Mammary microvascular endothelial cell (primary cell): ENCODE measurements at places on chromosomes 1 and 21. TPM values are rescaled to one million over a fixed set of nuclear protein-coding genes. Genes with fewer than 3 reads are reported as not detected.

The CFAP45 gene
- total RNA-seq = 0.89 and 1.9 TPM in 2 replicates

The OR13G1 gene
- total RNA-seq = not detected in 2 replicates

The SYT6 gene
- not detected in 2 replicates for total RNA-seq

The LRRC39 gene
- total RNA-seq = 0.13 TPM in 1 of 2 replicates, not detected in the other

The LIN28A gene
- not detected in 2 replicates for total RNA-seq

The CHI3L1 gene
- total RNA-seq = not detected in 2 replicates

The TCHHL1 gene
- total RNA-seq = not detected in 2 replicates
